Activated CD8-positive, alpha-beta T cell treated with anti-CD3 and anti-CD28 coated beads for 36 hours (primary cell): ENCODE measurements at places on chromosomes 4 and X.

DNA sequence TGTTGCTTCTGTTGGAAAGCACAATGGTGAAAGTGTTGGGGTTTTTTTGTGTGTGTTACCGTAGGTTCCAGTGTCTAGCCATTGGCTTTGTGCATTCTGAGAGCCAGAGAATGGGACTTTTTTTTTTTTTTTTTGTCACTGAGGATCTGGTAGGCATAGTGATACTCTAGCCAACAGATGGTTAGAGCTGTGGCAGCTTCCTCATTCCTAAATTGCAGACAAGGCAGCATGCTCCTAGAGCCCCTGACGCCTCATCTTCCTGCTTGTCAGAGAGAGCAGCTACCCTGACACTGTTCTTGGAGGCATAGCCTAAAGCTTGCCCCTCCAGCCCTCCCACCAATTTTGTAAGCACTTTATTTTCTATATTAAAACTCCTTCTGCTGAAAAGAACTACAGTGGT is 27.0 kb downstream of the ARHGEF9 start:
- DNase-seq, result no peak

DNA sequence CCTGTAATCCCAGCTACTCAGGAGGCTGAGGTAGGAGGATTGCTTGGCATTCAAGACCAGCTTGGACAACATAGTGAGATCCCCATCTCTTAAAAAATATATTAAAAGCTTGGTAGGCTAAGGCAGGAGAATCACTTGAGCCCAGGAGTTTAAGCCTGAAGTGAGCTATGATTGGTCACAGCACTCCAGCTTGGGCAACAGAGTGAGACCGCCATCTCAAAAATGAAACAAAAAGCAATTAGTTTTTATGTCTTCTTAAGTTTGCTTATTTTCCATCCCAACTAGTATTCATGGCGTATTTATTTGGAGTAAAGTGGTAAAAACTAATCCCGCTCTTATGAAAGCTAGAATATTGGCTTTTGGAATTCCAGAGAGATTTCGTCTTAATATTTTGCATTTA is 25.4 kb upstream of the PDE5A start:
- no peak for DNase-seq

DNA sequence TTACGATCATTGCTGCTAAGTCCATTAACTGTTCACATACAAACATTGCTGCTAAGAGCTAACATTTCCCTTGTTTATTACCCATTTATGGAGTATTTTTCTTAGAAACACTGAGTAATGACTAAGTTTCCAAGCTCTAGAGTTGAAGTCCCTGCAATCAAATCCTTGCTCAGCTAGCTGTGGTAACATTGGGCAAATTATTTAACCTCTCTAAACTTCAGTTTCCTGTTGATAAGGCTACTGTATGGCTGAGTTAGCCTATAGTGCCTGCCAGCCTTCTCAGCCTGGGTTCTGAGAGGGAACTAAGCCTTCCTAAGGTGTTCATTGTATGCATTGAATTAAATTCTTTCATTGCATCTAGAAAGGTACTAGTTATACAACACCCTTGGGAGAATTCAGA is 15.2 kb upstream of the SCOC start:
- no peak for DNase-seq

DNA sequence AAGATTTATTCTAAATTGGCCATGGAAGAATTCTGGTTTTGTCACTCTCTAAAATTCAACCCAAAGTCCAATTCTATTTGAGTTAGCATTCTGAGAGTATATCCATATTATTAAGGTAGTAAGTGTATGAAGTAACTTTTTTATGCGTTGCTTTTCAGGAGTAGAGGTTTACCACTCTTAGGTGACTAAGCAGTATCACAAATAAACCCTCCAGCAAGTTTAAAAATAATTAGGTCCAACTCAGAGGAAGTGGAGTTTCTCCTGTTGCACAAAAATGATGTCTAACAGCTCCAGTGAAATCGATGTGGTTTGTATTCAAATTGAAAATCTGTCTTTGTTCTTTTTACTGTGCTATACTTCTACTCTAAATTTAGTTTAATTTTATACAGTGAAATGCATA is 6.6 kb downstream of the SCML1 start:
- no peak for DNase-seq

DNA sequence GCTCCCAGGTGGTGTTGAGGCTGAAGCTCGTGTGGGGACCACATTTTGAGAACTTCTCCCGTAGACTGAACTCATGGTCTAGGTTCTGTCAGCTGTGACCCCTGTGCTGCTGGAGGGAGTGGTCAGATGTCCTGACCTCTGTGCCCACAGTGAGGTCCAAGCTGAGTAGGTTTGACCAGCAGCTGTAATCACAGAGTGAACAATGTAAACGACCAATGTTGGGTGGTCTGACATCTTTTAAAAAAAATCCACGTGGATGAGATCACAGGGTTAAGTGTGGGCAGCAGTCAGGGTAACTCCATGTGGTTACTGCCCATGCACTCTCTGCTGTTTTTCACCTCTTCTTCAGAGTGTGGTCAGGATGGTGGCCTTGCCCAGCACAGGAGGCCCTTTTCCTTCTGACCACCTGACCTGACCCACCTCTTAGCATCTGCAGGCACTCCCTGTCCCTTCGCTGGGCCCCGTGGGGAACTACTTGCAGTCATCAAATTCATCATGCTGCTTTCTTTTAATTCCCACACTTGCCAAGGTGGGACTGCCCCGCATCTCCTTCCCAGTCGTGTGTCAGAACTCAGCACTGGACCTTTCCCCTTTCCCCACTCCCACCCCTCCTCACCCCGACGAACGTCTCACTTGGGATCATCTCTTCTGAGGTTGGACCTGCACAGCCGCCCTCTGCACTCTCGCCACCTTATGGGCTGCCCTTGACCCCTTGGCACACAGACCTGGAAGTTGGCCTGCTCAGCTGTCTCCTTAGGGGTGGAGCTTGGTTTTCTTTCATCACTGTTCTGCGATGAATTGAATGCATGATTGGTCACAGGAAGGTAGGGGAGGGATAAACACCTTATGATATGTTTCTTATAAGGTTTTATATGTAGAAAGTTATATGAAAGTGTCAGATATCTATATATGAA is 120.1 kb downstream of the PTTG2 start:
- no peak for DNase-seq

DNA sequence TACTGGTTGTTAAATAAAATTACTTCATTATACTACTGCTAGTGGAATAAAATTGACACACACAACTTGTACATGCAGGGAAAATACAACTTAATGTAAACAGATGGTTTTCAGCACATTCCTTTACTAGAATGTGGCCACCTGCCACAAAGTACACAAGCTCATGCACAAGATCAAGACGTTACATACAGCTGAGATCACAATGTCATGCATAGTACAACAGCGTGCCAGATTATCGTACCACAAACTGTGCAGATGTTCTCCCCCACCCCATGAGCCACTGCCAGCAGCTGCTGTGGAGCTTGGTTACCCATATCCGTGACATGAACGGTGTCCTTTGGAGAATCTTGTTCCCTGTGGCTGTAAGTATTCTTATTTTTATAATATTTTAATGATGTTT is 27.7 kb downstream of the FBXO8 start:
- no peak for DNase-seq

- no peak for DNase-seq
Measured at GRCh38 chrX:94430091-94430490, 756.1 kb downstream of the FAM133A start.
